Hypothalamus (tissue), 51 donors: ENCODE measurements at places on chromosomes 11 and 22.

GRCh38 chr22:39317775-39318506 lies 1.5 kb downstream of the RPL3 start:
- no peak for DNase-seq

- no peak for DNase-seq
Measured at GRCh38 chr11:44316659-44317240, 6.8 kb upstream of the ALX4 start.

- DNase-seq, result no peak
Measured at GRCh38 chr11:26199331-26200095, 132.4 kb upstream of the ANO3 start.

DNA sequence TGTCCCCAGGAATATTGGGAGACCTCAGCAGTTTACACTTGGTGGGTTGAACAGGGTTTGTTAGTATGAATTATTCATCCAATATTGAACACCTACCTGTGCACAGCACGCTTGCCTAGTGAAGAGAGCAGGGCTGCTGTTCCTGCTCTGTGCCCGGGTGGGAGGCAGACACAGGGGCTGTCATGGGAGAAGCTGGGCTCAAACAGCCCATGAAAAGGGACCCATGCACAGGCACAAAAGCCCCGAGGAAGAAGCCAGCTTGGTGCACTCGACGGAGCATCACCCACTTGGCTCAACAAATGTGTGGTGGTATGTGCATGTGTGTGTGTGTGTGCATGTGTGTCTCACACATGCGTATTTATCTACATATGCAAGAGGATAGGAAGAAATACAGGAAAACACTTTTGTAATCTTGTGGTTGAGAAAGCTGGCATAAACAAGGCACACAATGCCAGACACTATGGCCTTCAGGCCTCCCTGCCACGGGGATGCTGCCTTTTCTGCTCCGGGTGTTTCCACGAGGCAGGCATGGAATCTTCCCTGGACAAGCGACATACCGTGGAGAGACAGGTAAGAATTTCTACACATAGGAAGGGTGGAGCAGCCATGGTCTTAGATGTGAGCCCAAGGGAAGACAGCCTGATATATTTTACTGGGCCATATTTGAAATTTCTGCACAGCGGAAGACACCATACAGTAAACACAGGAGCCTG lies 5.0 kb upstream of the APOBEC3A start:
- no peak for DNase-seq

DNA sequence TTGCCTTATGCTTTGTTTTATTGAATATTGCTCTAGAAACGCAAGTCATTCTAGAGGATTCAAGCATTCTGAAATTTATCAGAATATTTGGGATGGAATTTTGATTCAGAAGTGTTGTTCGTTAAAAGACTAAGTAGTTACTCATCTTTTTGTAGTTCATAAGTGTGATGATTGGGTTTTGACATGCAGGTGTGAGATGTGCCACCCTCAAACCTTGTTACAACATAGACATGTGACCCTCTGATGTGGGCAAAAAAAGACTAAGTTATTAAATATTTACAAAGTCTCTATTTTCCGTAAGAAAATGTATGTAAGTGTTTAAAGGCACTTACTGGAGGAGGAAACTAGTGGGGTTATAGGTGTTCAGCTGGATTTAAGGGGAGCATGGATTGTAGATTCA lies 8.9 kb downstream of the YWHAH start:
- no peak for DNase-seq

DNA sequence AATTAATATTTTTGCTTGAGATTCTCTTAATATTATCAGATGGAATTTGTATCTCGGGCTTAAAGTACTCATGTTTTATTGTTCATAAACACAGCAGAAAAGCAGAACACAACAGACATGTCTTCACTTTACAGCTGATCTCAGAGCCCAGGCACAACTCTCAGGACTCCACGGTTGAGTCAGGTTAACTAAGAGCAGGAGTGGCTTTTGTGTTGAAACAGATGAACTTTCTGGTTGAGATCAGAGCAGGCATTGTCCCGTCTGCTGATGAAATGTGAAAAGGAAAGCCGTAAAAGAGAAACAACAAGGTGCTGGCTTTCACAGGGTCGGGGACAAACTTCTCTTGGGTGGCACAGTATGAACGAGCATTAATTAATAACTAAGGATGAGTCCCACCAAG lies 49.0 kb downstream of the JHY start:
- no peak for DNase-seq

DNA sequence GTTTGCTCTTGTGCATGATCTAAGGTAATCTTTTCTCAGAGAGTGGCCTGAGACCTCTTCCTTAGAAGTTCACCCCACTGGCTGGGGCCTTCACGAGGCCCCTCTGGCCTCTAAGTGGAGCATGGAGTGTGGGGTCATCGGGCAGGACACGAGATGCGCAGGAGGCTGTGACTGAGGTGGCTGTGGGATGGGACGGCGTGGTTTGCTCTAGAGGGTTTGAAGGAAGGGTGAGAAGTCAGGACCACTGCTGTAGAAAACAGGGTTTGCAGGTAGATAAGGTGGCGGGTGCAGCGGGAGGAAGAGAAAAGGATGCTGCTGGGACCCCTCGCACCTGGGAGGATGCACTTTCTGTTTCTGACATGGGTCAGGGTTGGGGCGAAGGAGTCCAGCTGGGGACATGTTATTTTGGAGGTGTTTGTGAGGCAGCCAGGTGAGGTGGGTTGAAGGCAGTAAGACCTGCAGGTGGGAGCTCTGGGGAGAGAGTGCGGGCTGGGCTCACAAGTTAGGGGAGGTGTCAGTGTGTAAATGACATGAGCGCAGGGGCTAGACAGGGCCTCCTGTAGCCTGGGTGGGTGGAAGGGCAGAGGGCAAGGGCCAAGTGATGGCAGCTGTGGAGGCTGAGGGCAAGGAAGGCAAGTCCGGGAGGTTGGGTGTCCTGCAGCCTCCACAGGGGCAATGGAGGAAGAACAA lies 62.5 kb downstream of the KCNQ1 start:
- no peak for DNase-seq

- peak; percentile 55 for DNase-seq
Measured at GRCh38 chr22:46588279-46589140, 31.7 kb upstream of the GRAMD4 start.

GRCh38 chr11:9150926-9151325 lies 59.5 kb upstream of the SCUBE2 start:
- no peak for DNase-seq
